ENCODE measurements at places on chromosomes 2 and 18. TPM values are rescaled to one million over a fixed set of nuclear protein-coding genes. Genes with fewer than 3 reads are reported as not detected.

SERPINB12 gene
- not detected for total RNA-seq

RNF103 gene
- 11.0 TPM for total RNA-seq

SIX3 gene
- total RNA-seq: not detected

FAM124B gene
- 0.12 TPM for total RNA-seq

ANKRD30B gene
- 0.23 TPM for total RNA-seq

ACVR1C gene
- total RNA-seq: 0.08 TPM

VIL1 gene
- not detected for total RNA-seq

ABCG5 gene
- total RNA-seq: not detected

THAP4 gene
- 44.8 TPM for total RNA-seq

CPLX4 gene
- total RNA-seq: not detected

ARHGEF4 gene
- 0.90 TPM for total RNA-seq

SLC11A1 gene
- 0.12 TPM for total RNA-seq

NOL4 gene
- not detected for total RNA-seq

CCDC121 gene
- total RNA-seq: 2.1 TPM

WDSUB1 gene
- 3.8 TPM for total RNA-seq

CABLES1 gene
- total RNA-seq: 11.7 TPM

KRTCAP3 gene
- not detected for total RNA-seq

AFG3L2 gene
- 29.3 TPM for total RNA-seq

LBX2 gene
- total RNA-seq: 0.94 TPM

ERBB4 gene
- total RNA-seq: 5.0 TPM

DSC3 gene
- total RNA-seq: 0.38 TPM

PLGLB1 gene
- total RNA-seq: 0.38 TPM

PREPL gene
- total RNA-seq: 29.5 TPM

TANC1 gene
- total RNA-seq: 61.2 TPM

CYP27A1 gene
- total RNA-seq: 25.6 TPM

CAPG gene
- 56.0 TPM for total RNA-seq

ACOXL gene
- total RNA-seq: not detected

PROKR1 gene
- total RNA-seq: not detected

ANKRD62 gene
- total RNA-seq: not detected

FAM110C gene
- under 0.01 TPM for total RNA-seq
